ENCODE measurements at places on chromosomes 2 and 18.

GRCh38 chr2:8926356-8926755 lies 77.1 kb downstream of the MBOAT2 start:
- no peak for DNase-seq

DNA sequence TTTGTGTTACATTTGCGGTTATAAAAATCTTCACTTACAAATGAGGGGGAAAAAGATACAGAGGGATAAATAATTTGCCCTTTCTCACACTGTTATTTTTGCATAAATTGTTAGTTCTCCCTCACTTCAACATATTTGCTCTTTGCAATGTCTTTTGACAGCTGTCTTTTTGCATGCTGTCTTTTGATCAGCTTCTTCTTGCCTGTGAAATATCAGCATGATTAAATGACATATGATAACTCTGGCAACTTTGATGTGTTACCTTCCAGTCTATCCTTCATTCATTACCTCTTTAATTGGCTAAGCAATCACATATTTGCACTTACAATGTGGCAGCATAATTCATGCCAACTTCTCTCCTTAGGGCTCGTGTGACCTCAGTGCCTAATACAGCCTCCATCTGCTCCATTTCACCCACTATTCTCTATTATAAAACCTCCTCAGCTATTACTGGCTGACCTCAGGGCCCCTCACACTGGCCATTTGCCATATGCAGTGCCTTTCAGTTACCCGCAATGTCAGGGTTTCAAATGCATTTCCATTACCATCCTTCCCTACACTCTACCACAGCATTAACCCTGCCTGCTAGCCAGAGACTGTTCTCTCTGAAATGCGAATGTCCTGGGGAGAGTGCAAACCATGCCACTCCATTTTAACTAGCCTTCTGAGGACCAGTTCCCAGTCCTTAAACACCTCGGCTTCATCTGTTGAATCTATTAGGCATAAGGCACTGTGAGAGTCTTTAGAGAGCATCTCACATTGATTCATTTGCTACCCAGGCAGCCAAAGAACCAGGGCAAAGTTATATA lies 1056.6 kb upstream of the CHAC2 start:
- DNase-seq = no peak

GRCh38 chr2:96869281-96869821 lies 529 bp downstream of the SEMA4C start:
- peak; percentile 69 for DNase-seq

DNA sequence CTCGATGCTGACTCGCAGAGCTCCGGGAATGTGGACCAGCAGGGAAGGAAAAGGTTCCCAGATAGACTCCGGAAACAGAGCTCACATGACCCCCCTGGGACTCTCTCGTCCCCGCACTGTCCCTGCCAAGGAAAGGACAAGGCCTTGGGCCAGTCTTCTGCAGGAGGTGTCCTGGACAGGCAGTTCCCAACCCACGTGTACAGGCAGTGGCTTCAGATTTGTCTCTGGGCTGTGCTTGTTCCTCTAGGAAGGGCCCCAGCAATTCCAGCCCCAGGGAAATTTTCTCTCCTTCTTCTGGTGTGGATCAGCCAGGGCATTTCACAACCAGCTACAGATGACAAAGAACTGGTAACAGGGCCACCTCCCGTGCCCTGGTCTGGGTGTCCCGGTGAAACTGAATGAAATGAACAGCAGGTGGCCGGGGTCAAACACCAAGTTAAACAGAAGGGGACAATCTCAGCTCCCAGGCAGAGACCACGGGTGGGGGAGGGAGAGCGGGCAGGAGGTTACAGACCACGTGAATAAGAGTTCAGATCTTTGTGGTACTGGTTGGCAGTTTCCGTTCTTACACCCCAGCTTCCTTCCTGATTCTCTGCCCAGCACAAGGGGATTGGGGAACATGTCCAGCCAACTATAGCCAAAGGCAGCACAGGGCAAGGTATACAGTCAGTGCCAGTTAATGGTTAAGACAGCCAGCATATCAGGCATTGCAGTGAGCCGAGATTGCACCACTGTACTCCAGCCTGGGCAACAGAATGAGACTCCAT lies 52.2 kb upstream of the CAB39 start:
- DNase-seq = no peak

DNA sequence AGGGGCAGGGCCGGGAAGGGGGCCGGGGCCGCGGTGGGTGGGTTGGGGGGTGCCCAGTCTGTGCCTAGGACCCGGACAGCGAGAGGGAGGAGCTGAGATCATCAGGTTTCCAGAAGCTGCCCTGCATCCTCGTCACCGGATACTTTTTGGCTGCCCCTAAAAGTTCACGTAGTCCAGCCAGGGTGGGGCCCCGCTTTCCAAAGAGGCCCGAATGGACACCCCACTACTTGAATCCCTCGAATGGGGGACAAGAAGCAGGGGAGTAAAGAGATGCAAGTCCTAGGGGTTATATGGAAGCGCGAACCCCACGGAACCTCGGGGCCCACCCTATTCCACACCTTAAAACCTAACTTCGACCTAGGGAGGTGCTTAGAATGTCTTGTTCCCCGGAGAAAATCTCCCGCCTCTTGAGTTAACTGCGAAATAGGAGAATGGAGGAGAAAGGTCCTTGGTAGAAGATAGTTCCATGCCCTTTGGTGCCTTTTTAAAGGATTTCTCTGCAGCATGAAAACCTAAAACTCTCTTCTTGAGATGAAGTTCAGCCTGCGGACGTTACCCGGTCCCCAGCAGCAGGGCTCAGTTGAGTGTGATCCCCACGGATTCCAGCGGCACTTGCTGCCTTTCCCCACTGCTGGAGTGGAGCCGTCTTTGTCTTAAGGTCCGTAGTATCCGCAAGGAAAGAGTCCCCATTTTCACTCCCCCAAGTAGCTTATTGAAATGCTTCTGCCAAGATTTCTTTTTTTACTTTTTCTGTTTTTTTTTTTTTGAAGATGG lies 2.1 kb upstream of the RNF152 start:
- no peak for DNase-seq

DNA sequence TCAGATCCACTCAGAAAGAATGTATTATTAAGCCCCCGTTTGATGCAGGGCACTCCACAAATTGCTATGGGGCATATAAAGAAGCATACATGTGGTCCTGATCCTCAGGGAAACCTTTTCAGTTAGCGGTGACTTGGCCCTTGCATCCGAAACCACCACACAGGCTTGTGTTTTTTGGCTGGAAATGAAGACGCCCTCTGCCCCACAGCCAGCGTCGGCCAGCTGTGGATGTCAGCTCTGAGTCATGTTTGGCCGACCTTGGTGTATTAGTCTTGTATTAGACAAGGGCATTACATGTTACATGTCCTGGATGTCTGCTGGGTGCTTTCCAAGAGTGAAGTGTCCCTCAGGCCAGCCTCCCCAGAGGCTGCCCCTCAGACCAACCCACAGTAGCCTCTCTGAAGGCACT lies 107.6 kb upstream of the MAP3K20 start:
- peak; percentile 90 for DNase-seq

DNA sequence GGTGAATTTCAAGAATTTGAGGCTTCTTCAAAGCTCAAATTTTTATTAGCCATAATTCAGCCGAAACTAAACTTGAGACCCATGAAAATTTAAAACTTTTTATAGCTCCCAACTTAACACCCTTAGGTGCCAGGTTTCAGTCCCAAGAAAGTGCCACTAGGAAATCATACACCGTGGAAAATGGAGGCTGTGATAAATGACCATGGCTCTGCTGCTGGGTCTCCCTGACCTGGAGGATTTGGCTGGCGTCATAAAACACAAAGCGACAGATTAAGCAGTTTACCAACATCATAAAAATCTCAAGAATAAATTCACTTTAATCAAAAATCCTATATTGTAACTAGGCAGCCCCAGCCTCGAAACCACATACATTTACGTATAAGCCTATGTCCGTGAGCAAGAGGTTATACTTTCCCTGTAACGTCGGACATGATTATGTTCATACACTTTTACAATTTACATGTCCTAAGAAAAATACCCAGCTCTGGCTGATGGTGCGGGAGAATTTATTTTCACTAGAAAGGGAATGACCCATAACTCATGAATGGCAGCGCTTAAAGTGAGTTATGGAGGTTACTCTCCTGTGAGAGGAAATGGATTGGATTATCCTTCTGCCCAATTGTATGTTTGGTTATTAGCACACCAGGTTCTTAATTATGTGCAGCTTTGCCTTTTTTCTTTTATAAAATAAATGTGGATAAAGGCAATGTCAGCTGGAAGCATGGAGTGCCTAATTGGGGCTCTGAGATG lies 329.4 kb downstream of the AGPS start:
- no peak for DNase-seq

DNA sequence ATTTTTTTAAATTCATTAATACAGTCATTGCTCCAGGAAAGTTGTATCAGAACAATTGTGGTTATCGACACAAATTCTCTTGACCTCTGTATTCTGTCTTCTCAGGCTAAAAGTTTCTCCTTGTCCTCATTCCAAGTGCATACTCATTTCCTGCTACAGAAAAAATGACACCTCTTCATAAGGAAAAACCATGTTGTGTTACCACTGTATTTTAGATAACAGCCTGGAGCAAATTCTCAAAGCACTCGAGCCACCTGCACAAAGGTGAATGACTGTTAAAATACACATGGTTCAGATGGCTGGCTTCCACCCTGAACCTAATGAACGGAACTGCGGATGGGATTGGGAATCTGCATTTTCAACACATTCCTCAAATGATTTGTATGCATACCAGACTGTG lies 586.5 kb downstream of the EPHA4 start:
- peak; percentile 27 for DNase-seq

- DNase-seq = no peak
These were observed 838.7 kb downstream of the CCDC85A start for GRCh38 chr2:57022496-57022895.

Data from astrocyte (in vitro differentiated cells and primary cell).